ENCODE measurements at places on chromosomes 1 and 21. TPM values are rescaled to one million over a fixed set of nuclear protein-coding genes. Genes with fewer than 3 reads are reported as not detected.

Gene SMPDL3B
- 1.3 TPM for total RNA-seq

Gene PALMD
- 0.43 TPM for total RNA-seq

Gene FCAMR
- not detected for total RNA-seq

Gene S100A2
- total RNA-seq, result 17.0 TPM

Gene UBASH3A
- 0.09 TPM for total RNA-seq

Gene KRTAP12-2
- total RNA-seq, result not detected

Gene MTARC1
- total RNA-seq, result 11.3 TPM

Gene INKA2
- 1.9 TPM for total RNA-seq

Gene DYNLT5
- not detected for total RNA-seq

Gene IVL
- not detected for total RNA-seq

Gene RWDD3
- 11.1 TPM for total RNA-seq

Gene SKI
- total RNA-seq, result 23.5 TPM

Gene IGSF3
- 24.1 TPM for total RNA-seq

Gene CLCA4
- not detected for total RNA-seq

Gene SLC2A5
- 0.06 TPM for total RNA-seq

Gene LCE3D
- 1.3 TPM for total RNA-seq

Gene FABP3
- total RNA-seq, result not detected

Gene ETNK2
- 3.4 TPM for total RNA-seq

Gene TINAGL1
- 0.69 TPM for total RNA-seq

Gene TMPRSS2
- 0.26 TPM for total RNA-seq

Gene RBBP4
- total RNA-seq, result 77.7 TPM

Gene VWA5B1
- total RNA-seq, result not detected

Gene PROK1
- total RNA-seq, result not detected

Gene KRTAP11-1
- not detected for total RNA-seq

Gene MYOG
- not detected for total RNA-seq

Gene FALEC
- not detected for total RNA-seq

Gene SAMSN1
- total RNA-seq, result not detected

Gene FCRLA
- total RNA-seq, result not detected

Gene ALG14
- total RNA-seq, result 14.3 TPM

Gene TTC4
- total RNA-seq, result 26.6 TPM

Gene TNNI3K
- not detected for total RNA-seq

Gene CAMK1G
- 0.09 TPM for total RNA-seq

Gene RGS13
- not detected for total RNA-seq

Gene SYT6
- 0.48 TPM for total RNA-seq

Gene BEST4
- total RNA-seq, result 0.37 TPM

Gene RCSD1
- total RNA-seq, result 0.13 TPM

Gene GPR161
- 15.1 TPM for total RNA-seq

Gene SLC44A5
- total RNA-seq, result not detected

Gene KRTAP19-3
- not detected for total RNA-seq
